Fibroblast of lung (primary cell): ENCODE measurements at places on chromosomes 13 and 19. TPM values are rescaled to one million over a fixed set of nuclear protein-coding genes. Genes with fewer than 3 reads are reported as not detected.

- H3K4me1 ChIP-seq: peaks cover 3% of the 10 kb centered on the region
- H3K4me3 ChIP-seq: peak overlapping the region; percentile 84
- peaks cover 2% of the 10 kb centered on the region for H3K36me3 ChIP-seq
- peak; percentile 23 for DNase-seq
- H3K27me3 ChIP-seq: no peaks in the 10 kb centered on the region
- peak overlapping the region; percentile 73 for H3K27ac ChIP-seq
These were observed 569 bp downstream of the POLR1D start for GRCh38 chr13:27622102-27622820.

DNA sequence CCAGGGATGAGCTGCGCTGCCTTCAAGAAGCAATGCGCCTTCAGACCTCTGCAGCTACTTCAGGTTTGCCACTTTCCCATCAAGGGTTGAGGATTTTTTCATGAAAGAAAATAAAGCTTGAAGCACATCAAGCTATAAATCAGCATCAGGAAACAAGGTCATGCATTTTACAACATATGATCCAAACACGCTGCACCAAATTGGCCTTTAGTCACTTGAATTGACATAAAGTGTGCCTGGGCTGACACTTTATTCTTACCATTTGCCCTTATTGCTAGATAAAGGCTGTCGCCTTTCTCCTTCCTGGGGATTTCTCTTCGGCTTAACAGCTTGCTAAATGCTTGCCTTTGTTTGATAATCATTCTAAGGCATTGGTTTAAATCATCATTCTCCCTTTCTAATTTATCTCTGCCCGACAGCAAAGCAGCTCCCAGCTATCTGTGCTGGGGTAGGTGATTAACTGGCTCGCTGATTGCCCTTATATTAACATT, 87.7 kb downstream of the LHFPL6 start:
- no peaks in the 10 kb centered on the region for H3K4me1 ChIP-seq
- H3K27me3 ChIP-seq: no peaks in the 10 kb centered on the region
- no peaks in the 10 kb centered on the region for H3K36me3 ChIP-seq
- H3K4me3 ChIP-seq: no peak overlapping the region
- no peak for DNase-seq
- no peak overlapping the region for H3K27ac ChIP-seq

GRCh38 chr19:50750010-50750409, 20.3 kb upstream of the GPR32 start:
- no peaks in the 10 kb centered on the region for H3K36me3 ChIP-seq
- H3K4me1 ChIP-seq: no peaks in the 10 kb centered on the region
- H3K4me3 ChIP-seq: no peak overlapping the region
- no peak for DNase-seq

GRCh38 chr13:26012995-26013394, 38.8 kb downstream of the SHISA2 start:
- no peaks in the 10 kb centered on the region for H3K4me1 ChIP-seq
- DNase-seq: no peak
- H3K4me3 ChIP-seq: no peak overlapping the region
- no peak overlapping the region for H3K27ac ChIP-seq

DNA sequence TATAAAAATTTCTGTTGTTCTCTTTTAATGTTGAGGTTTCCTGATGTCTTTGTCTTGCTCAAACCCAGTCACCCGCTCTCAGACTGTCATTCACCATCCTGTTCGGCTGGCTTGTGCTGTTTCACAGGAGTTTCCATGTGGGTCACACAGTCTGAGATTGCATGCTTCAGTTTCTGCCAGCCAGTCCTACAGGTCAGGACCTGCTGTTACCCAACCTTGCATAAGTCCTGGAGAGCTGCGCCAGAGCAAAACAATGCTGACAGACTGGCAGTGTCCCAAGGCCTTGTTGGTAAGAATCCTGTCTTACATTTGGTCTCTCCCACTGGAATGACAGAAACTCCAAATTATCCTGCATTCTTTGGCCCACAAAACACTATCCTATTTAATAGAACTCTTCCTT, 340.0 kb upstream of the SLITRK5 start:
- no peaks in the 10 kb centered on the region for H3K27me3 ChIP-seq
- H3K27ac ChIP-seq: no peak overlapping the region
- peak; percentile 74 for DNase-seq
- H3K4me1 ChIP-seq: no peaks in the 10 kb centered on the region
- H3K4me3 ChIP-seq: no peak overlapping the region
- no peaks in the 10 kb centered on the region for H3K36me3 ChIP-seq

- no peaks in the 10 kb centered on the region for H3K4me1 ChIP-seq
- H3K4me3 ChIP-seq: no peak overlapping the region
- no peaks in the 10 kb centered on the region for H3K27me3 ChIP-seq
- H3K36me3 ChIP-seq: peaks cover 9% of the 10 kb centered on the region
These were observed 112.5 kb downstream of the COL4A1 start for GRCh38 chr13:110194451-110194850.

The CGB2 gene
- not detected in 2 replicates for total RNA-seq

The PVR gene
- total RNA-seq: 98.1 and 229 TPM in 2 replicates
